PC-3 (cell line): ENCODE measurements at places on chromosomes 3 and 15. TPM values are rescaled to one million over a fixed set of nuclear protein-coding genes. Genes with fewer than 3 reads are reported as not detected.

- DNase-seq, result peak; percentile 41
- H3K27ac ChIP-seq, result peak overlapping the region; percentile 73
- 0 out of 2 replicates have a peak, but pooled peaks cover 3% of the 10 kb centered on the region for H3K36me3 ChIP-seq
- peak overlapping the region; percentile 80 for H3K4me3 ChIP-seq
These were observed 538 bp downstream of the ATOSA start for GRCh38 chr15:52678468-52679231.

- no peaks in the 10 kb centered on the region for H3K4me1 ChIP-seq
- H3K4me3 ChIP-seq, result no peak overlapping the region
- H3K36me3 ChIP-seq, result no peaks in the 10 kb centered on the region
- H3K27me3 ChIP-seq, result peaks cover 47% of the 10 kb centered on the region
These were observed 59.4 kb upstream of the KCNMB2 start for GRCh38 chr3:178476886-178477285.

GRCh38 chr3:43074901-43075689 is 30.8 kb downstream of the POMGNT2 start:
- H3K4me3 ChIP-seq, result no peak overlapping the region
- H3K36me3 ChIP-seq, result peaks cover 12% of the 10 kb centered on the region
- no peaks in the 10 kb centered on the region for H3K4me1 ChIP-seq
- H3K27ac ChIP-seq, result no peak overlapping the region

Gene ITIH4
- 0.80 TPM in 1 of 2 replicates, not detected in the other for total RNA-seq

Gene CFAP100
- not detected in 2 replicates for total RNA-seq

DNA sequence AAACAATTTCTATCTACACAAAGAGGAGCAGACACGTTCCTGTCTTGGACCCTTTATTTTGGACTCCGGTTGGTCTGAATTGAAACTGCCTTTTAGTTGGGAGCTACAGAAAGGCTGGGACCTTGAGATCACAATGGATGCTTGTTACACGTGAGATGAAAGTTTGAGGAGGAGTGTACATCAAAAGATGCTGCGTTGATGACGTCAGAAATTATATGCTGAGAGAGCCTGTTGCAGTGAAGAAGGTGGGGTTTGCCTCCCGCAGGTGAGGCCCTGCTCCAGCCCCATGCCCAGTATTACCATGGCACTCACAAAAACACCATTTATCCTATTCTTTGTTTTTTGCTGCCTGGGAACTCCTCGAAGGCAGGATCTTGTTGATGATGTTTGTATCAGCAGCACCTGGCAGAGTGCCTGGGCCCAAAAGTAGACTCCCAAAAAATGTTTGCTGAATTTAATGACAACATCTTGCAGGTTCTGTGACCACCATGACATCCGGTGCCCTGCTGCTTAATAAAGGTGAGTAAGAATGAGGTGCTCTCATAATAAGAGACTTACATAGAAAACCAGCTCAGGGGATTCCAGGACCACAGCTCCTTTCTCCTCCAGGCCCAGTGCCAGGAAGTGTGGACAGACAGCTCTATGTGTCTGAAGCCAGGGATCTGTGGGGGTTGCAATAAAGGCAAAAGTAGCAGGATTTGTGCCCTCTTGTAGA is 136.1 kb upstream of the UBE2E1 start:
- peak overlapping the region; percentile 96 for H3K27ac ChIP-seq
- no peaks in the 10 kb centered on the region for H3K36me3 ChIP-seq
- peak; percentile 96 for DNase-seq
- H3K4me1 ChIP-seq, result peaks cover 62% of the 10 kb centered on the region
- H3K27me3 ChIP-seq, result no peaks in the 10 kb centered on the region
- H3K4me3 ChIP-seq, result no peak overlapping the region

GRCh38 chr15:88256279-88257230 is at the start of gene NTRK3:
TSS of gene NTRK3 (minus strand) at chr15:88256739. CDS start at chr15:88256153, 586 bp downstream.
- no peak within 1 kb of the TSS for H3K27ac ChIP-seq
- peak within 1 kb of the TSS; percentile 40; the same call in 1 of the 2 replicates for H3K4me3 ChIP-seq
- H3K27me3 ChIP-seq, result peaks cover 44% of the 10 kb centered on the region
- no peaks in the 10 kb centered on the region for H3K4me1 ChIP-seq
- no peaks in the 10 kb centered on the region for H3K36me3 ChIP-seq

Gene RBP2
- not detected in 2 replicates for total RNA-seq

DNA sequence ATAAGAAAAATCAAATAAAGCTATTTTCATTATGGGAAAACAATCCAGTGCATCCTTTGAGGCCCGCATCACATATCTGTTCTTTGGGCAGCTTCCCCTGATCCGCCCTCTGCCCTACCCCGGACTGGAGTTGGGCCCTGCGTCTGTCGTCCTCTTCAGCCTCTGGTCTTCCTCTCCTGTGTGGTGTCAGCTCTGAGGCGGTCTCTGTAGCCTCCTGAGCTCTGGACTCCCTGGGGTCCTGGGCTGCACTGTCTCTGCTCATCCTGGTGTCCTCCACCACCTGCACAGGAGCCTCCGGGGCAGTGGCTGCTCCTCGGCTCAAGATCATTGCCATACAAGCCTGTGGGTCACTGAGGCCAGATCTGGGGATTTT is 7.4 kb upstream of the SNX22 start:
- no peak for DNase-seq
- no peaks in the 10 kb centered on the region for H3K36me3 ChIP-seq
- no peak overlapping the region for H3K27ac ChIP-seq
- H3K4me3 ChIP-seq, result no peak overlapping the region
- H3K27me3 ChIP-seq, result no peaks in the 10 kb centered on the region

DNA sequence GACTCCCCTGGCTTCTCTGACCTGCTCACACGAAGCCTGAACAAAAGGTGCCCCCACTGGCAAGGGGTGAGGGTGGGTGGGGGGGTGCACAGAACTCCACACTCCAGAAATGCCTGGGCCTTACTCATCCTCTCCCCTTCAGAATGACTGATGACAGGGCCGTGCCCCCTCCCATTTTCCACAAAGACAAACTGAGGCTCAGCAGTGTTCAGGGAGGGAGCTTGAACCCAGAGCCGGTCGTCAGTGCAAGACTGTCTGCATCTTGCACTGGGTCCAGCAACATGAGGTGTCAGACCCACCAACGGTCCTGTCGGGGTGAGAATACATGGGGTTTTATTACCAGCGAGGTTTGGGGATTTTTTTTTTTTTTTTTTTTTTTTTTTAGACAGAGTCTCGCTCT is 15.3 kb downstream of the IGDCC3 start:
- H3K36me3 ChIP-seq, result no peaks in the 10 kb centered on the region
- H3K4me3 ChIP-seq, result no peak overlapping the region
- no peak overlapping the region for H3K27ac ChIP-seq
- DNase-seq, result no peak

Gene LMLN
- total RNA-seq, result 3.7 and 7.5 TPM in 2 replicates
